ENCODE measurements at places on chromosomes 6 and 20.
A peak's percentile ranks its signal among the peaks of the same experiment; 100 is the strongest.

GRCh38 chr6:25138934-25139415 is 140.2 kb upstream of the CARMIL1 start:
- no peaks in the 10 kb centered on the region for H3K36me3 ChIP-seq
- no peaks in the 10 kb centered on the region for H3K27me3 ChIP-seq
- no peak for DNase-seq

GRCh38 chr20:33000802-33001466 is 3.3 kb downstream of the SUN5 start:
- DNase-seq, result no peak
- no peaks in the 10 kb centered on the region for H3K27me3 ChIP-seq
- no peak overlapping the region for H3K4me3 ChIP-seq
- H3K27ac ChIP-seq, result no peak overlapping the region

DNA sequence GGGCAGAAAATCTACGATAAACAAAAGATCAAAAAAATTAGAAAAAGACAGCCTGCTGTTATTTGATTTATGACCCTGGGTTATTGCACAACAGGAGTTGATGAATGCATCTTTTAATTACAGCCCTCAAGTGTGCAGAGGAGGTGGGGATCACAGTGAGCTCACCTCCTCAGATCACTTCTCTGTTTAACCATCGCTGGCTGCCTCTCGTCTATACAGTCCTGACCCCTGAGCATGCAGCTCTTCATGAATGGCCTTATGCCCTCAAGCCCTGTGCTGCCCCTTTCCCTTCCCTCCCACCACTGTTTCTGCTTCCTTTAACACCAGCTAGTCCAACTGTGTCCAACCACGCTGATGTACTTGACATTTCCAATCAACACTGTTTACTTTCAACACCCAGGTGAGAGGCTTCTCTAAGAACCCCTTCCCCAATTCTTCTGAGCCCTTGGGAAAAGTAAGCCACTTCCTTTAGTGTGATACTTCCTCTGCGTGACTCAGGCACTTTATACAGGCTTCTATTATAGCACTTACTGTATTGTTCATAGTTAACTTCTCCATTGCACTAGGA is 60.6 kb upstream of the RIPOR2 start:
- no peaks in the 10 kb centered on the region for H3K36me3 ChIP-seq
- peak; percentile 46 for DNase-seq
- peaks cover 59% of the 10 kb centered on the region for H3K4me1 ChIP-seq
- no peak overlapping the region for H3K4me3 ChIP-seq

- no peak overlapping the region for H3K4me3 ChIP-seq
- DNase-seq, result no peak
- no peak overlapping the region for H3K27ac ChIP-seq
These were observed 17.2 kb downstream of the KLHL31 start for GRCh38 chr6:53648184-53648943.

DNA sequence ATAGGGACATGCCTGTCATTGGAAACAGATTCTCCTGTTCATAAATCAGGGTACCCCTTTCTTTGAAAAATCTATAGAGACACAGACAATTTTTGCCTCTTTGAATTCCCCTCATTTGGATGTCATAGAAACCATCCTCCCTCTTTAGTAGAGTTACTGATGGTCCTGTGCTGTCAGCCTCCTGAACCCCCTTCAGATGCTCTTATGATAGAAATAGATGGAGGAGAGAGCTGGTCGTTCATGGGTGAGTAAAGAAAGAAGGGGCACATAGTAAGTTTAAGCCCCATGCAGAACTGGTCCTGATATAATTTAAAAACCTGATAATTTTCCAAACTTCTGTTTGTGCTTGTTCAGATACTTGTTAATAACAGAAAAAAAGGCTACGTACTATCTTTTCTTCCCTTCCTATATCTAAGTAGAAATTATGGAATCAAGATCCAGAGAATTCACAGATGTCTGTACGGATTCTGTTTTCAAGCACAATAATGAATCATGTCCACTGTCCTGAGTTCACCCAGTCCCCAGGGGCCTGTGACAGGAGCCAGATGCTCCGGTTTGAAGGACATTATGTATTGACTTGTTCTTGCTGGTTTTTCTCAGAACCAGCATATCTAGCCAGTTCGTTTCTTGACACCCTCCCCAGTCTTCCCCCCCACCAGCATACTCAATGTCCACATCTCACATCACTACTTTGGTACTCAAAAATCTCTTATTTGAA is 78.1 kb downstream of the NCOA7 start:
- no peak overlapping the region for H3K27ac ChIP-seq
- H3K4me1 ChIP-seq, result no peaks in the 10 kb centered on the region
- DNase-seq, result no peak
- H3K27me3 ChIP-seq, result no peaks in the 10 kb centered on the region
